ENCODE measurements at places on chromosomes 2 and 18.

GRCh38 chr2:164777847-164778461 is 63.7 kb downstream of the COBLL1 start:
- DNase-seq, result no peak

GRCh38 chr2:102999958-103000357 is 238.1 kb downstream of the TMEM182 start:
- DNase-seq, result no peak

GRCh38 chr2:112474844-112475486 is 7.0 kb upstream of the TTL start:
- DNase-seq, result no peak

DNA sequence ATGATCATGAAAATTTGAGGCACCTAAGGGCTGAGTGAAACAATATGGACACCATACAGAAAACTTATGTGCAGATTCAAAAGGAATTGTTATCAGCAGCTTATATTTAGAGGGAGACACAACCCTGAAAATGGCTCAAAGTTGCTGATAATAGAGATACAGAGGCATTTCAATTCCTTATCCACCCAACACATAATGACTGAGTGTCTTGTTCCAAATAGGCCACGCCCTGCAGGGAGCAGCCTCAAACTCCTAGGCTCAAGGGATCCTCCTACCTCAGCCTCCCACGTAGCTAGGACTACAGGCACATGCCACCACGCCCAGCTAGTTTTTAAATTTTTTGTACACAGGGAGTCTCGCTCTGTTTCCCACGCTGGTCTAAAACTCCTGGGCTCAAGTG is 79.0 kb downstream of the LBH start:
- no peak for DNase-seq

DNA sequence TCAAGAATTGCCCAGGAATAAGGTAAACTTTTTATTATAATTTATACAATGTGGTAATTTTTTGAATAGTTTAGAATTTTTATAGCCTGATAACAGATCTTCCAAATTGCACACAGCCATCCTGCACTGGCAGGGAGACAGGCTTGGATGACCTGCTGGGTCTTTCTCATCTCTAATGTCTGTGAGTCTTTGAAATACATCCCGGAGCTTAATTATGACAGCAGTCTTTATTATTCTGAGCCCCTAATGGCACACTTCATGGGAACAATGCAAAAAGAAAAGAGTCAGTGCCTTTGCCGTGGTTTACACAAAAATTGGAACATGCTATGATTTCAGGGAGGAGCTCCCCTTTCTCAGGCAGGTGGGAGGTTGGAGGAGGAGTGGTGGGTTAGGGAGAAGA is 71.0 kb downstream of the TMEM182 start:
- DNase-seq, result no peak

All from stimulated activated CD4-positive, alpha-beta T cell treated with anti-CD3 and anti-CD28 coated beads, Interleukin-12 subunit alpha, Interleukin-12 subunit beta, amount 100 ng/mL, for 48 hours (primary cell).